CD8-positive, alpha-beta memory T cell (primary cell): ENCODE measurements at places on chromosomes 5 and 9.
A peak's percentile ranks its signal among the peaks of the same experiment; 100 is the strongest.

GRCh38 chr5:145903867-145904266, 31.1 kb upstream of the GRXCR2 start:
- no peak for DNase-seq

DNA sequence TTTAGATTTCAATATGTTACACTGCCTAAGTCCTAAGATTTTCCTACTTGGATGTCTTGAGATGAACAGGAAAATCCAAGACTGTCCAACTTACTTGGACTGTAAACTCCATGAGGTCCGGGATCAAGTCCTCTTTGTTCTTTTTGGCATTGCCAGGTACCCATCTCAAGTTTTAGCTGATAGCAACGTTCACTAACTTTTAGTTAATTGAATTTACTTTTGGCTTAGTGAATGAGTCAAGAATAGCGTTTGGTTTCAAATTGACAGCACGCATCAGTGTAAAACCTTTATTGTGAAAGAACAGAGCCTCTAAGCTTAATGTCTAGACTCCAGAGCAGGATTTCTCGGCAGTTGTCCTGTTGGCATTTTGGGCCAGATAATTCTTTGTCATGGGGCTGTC, 37.2 kb downstream of the ALDH1A1 start:
- DNase-seq = no peak

DNA sequence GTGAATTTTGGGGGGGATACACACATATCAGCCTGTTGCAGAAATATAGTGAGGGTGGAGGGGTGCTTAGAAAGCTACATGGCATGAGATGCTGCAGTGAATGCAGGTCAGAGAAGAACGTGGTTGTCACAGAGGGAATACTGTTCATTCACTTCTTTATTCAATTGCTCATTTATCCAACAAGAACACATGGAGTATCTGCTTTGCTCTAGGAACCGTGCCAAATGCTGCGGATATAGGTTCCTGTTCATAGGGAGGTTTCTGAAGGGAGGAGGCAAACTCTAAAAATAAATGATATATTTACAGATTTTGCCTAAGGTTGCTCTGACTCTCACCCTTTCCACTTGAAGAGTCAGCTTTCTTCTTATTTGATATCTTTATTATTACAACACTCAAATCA, 444.3 kb upstream of the CLINT1 start:
- no peak for DNase-seq

DNA sequence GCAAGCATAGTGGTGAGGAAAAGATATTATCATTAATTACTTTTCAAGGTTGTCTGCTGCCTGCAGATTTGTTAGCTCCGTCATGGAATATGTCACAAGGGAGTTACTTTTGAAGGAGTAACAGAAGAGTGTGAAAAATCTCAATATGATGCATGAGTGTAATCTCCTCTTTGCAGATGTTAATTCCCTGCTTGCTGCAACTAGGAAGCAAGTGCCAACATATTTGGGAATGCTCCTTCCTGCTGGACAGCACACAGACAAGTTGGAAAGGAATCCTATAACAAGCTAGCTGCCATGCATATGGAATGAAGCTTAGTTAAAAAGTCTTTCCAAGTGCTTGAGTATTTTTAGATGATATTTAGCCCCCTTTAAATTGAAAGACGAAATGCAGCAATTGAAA, 2023.6 kb upstream of the CDH6 start:
- DNase-seq = no peak

DNA sequence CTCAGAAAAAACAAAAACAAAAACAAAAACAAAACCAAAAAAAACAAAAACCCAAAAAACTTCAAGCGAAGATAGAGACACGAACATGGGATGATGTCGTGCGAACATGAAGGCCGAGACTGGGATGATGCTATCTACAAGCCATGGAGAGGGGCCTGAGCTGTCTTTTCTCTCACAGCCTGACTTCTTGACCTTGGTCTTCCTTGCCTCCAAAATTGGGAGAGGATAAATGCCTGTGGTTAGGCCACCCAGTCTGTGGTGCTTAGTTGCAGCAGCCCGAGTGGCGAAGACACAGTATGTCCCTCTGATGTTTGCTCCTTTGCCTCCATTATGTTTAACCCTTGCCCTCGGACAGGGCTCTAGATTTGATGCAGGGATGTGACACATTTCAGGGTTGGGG, 130.4 kb upstream of the BASP1 start:
- no peak for DNase-seq

DNA sequence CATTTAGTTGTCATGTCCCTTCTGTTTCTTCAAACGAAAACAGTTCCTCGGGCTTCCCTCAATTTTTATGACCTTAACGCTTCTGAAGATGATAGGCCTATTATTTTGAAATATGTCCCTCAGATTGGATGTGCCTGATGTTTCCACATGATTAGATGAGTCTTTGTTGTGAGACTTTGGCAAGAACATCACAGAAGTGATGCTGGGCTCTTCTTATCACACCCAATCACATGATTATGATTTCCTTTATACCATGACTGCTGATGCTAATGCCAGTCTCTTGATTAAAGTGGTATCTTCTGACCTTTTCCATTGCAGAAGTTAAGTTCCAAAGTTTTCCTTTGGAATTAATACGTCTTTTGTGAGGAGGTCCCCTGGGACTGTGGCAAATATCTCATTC, 175.7 kb downstream of the SAXO1 start:
- no peak for DNase-seq

DNA sequence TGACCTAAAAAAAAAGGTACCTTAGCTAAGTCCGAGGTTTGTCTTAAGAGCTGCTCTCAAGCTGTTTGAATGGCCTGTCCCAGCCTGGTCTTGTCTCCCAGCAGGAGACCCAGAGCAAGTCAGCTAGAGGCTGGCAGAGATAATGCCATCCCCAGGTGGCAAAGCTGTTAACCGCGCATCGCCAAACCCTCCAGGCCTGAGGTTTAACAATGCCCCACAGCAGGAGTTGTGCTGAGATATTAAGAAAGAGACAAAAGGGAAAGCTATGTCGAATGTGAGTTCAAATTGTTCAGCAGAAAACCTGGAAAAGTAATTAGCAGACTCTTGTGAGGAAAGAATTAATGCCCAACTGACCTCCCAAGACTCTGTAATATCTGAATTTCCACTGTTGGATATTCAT, 187.1 kb downstream of the FSTL4 start:
- DNase-seq = no peak

GRCh38 chr9:111661150-111661801, at the start of gene GNG10:
TSS of gene GNG10 (plus strand) at chr9:111661605. CDS start at chr9:111661635, 30 bp downstream.
- DNase-seq = peak; percentile 55

- peak; percentile 53 for DNase-seq
These were observed at the start of gene LTC4S for GRCh38 chr5:179793468-179794139. TSS of gene LTC4S (plus strand) at chr5:179793986. CDS start at chr5:179794081, 95 bp downstream.

DNA sequence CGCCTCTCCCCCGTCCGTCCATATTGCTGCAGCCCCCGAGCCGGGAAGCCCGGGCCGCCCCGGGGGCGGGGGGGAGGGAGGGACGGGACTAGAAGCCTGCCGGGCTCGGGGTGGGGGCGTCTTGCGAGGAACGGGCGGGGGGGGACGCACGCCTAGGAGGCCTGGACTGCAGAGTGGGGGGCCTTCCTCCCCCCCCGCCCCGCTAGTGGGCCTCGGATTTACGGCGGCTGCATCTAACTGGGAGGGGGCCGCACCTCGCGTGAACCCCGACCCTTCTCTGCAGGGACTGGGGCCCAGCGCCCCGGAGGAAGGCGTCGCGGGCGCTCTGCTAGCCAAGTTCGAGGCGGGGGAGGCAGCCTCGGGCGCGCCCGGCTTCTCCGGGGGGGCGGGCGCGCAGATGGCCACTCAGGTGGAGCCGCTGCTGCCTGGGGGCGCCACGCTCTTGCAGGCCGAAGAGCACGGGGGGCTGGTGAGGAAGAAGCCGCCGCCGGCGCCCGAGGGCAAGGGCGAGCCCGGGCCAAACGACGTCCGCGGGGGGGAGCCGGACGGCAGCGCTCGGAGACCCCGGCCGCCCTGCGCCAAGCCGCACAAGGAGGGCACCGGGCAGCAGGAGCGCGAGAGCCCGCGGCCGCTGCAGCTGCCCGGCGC, at the start of gene LARP1:
Gene LARP1 (plus strand): TSS at position 17 of the 648 bp plus-strand sequence. CDS start 381 bp downstream, at position 398.
- no peak for DNase-seq

DNA sequence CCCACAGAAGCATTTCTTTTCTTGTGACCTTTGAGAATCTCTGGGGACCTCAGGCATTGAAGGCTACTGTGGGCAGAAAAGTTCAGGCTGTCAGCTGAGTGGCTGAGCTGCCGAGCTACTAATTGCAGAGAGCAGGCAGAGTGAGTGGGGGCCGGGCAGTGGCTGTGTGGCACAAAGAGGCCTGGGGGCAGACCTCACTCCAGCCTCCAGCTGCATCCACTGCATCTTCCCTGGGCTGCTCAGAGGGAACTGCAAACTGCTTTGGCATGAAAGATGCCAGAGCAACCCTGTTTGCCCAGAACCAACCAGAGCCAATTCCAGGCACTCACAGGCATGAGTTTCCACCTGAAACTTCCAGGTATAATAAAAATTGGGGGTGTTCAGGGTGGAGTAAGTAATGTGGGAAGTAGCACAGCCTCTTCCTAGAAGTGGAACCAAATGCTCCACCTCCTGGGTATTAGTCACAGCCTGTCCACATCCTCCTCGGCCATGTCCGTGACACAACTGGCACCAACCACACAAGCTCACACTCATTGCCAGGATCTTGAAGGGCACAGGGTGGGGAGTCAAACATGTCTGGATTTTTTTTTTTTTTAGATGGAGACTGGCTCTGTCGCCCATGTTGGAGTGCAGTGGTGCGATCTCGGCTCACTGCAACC, 548.9 kb downstream of the BNC2 start:
- no peak for DNase-seq

GRCh38 chr9:7671847-7672246, 127.7 kb downstream of the DMAC1 start:
- no peak for DNase-seq

DNA sequence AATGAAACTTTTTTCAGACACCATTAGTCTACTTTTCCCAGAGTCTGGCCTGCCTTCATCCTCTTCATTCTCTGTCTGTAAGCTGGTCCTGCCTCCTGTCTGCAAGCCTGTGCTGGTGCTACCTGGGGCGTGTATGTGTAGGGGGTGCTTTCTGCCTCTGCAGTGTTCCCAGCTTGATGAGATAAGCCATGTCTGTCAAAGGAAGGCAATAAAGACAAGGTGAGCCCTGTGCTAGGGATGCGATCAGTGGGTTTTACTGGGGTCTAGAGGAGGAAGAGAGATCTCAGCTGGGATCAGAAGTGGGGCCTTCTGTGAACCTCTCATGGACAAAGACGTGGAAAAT, 78.0 kb upstream of the TGFBR1 start:
- no peak for DNase-seq

GRCh38 chr9:83932011-83932410, 10.8 kb upstream of the KIF27 start:
- DNase-seq = no peak

DNA sequence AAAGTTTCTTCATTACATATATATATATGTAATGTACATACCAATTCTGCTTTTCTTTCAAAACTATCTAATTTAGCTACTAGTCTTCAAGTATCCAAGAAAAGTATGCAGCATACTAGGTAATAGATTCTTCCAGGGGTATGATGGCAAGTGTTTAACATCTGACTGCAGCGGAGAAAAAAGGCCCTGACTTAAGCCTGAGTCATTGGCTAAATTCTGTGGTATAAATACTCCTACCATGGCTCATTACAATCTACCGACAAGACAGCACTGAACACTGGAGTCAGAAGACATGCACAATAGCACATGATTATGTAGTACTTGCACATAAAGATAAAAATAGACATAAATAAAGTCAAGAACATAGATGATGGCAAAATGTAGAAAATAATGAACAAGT, 439.9 kb downstream of the BRINP1 start:
- DNase-seq = no peak

DNA sequence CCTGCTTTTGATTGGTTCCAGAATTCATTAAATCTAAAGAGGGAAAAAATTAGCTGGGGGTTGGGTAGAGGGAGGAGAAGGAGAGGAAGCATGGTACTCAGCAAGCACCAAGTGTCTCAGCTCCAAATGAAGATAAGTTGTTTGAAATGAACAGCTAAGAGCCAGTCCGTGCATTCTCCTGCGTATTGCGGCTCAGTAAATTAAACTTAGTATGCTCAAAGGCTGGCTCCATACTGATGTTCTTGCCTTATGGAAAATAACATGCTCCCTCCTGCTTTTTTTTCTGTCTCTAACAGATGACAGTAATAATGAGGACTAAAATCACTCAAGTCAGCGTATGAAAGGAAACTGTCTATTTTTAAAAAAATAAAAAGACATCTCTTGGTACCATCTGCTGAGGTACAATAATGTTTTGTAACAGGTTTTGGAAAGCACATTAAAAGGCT, 161.0 kb downstream of the SPATA31D1 start:
- DNase-seq = no peak

DNA sequence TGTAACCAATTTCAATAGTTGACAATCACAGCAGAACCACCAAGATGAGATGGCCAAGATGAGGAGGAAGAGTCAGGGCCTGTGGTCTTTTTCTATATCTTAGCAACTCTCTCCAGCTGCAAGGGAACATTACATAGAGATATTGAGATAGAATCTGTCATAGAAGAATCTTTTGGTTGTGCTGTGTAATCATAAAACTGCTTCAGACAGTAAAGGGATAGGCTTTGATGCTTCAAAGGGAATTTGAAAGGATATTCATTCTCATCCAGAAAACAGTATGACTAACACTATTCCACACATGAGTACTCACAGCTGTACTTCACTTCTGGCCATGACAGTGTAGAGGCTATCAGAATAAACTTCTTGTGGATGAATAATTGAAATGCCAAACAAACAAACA, 145.9 kb downstream of the YIPF5 start:
- DNase-seq = no peak

DNA sequence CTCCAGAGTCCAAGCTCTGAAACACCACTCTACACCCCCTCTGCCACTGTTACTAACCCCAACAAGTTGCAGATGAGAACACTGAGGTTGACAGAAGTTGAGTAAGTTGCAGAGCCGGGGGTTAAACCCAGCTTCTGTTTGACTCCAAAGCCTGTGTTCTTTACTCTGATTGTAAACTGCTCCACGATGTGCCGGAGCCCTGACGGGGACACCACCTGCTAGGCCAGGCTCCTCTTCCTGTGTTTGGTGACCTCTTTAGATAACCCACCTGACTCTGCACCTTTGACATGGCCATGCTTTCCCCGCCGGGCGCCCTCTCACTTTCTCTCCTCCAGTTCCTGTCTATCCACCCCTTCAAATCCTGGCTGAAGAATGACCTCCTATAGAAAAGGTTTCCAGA, 96.7 kb downstream of the PAX5 start:
- DNase-seq = no peak

- no peak for DNase-seq
These were observed 15.0 kb upstream of the SCGB3A1 start for GRCh38 chr5:180606215-180606785.

DNA sequence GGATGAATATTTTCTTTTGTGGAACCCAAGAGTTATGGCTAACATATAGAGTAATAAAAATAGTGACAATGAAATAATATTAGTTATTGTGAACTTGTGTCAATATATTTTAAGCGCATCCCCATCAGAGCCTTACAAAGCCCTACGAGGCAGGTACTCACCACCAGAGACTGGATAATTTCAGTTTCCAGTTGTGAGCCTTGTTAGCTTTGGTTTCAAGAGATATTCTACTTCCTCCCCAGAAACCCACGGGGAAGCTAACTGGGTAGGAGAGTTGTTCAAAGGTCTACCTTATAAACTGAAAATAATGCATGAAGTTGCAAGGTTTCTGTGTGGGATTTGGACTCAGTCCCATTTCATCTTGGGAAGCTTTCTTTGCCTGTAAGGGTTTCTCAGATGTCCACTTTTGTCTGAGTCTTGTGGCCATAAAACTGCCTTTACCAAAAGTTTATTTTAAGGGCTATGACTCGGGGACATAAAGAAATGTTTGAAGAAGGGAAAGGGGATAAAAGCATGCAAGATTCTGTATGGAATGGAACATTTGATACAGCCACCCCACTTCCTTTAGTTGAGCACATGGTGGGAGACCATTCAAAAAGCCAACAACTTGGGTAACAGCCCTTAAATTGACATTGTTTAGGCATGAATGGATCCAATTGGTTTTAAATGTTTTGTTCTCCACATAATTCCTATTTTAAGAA, 57.4 kb upstream of the ANKRD55 start:
- no peak for DNase-seq
